ENCODE measurements at places on chromosomes 11 and 22. TPM values are rescaled to one million over a fixed set of nuclear protein-coding genes. Genes with fewer than 3 reads are reported as not detected.

Gene CEND1
- total RNA-seq = 0.37 TPM

Gene LRRC74B
- total RNA-seq = not detected

Gene ASCL2
- 0.62 TPM for total RNA-seq

Gene RAB39A
- not detected for total RNA-seq

Gene USP2
- 0.62 TPM for total RNA-seq

All from activated naive CD8-positive, alpha-beta T cell treated with anti-CD3 and anti-CD28 coated beads, Interleukin-2, amount 10 ng/mL, durations not matched to agents 7 days and 5 days (primary cell).